NCI-H2029 treated with DMSO at 0.1 percent for 48 hours (cell line): ENCODE measurements at places on chromosomes 11 and 22.

DNA sequence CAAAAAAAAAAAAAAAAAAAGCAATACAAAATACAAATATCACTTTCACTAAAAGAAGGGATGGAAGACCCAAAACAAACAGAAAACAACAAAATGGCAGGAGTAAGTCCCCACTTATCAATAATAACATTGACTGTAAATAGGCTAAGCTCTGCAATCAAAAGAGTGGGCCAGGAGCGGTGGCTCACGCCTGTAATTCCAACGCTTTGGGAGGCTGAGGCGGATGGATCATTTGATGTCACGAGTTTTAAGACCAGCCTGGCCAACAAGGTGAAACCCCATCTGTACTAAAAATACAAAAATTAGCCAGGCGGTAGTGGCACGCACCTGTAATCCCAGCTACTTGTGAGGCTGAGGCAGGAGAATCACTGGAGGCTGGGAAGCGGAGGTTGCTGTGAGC is 9.8 kb upstream of the PPP6R3 start:
- DNase-seq, result no peak

GRCh38 chr11:112555491-112556364 is 295.1 kb upstream of the PLET1 start:
- DNase-seq, result no peak

DNA sequence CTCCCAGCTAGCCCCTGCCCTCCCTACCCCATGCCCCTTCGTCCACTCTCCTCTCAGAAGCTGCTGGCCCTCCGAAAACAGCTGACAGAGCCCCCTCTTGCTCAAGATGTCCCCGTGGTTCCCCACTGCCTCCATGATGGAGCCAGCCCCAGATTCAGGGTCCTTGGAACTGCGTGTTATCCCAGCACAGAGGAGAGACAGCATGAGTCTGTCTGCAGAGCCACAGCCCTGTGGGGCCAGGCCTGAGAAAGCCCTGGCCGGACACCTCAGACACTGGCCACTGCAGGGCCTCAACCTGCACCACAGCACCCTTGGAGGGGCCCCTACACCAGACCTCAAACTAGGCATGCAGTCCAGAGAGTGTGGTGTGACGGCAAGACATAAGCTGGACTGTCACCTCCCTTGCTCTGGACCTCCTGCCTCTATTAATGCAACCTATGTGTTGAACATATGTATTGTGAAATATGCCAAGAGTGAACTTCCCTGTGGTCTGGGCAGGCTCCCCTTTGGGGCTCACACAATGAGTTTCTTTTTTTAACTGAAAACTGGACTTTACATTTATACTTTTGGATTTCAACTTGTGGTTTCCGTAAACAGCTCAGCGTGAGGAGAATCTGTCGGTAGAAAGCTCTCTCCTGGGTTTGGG is 9.6 kb downstream of the PNPLA5 start:
- DNase-seq, result no peak

GRCh38 chr11:57885298-57886050 is 123.9 kb downstream of the CTNND1 start:
- no peak for DNase-seq

GRCh38 chr22:46058591-46059519 is 81.9 kb upstream of the WNT7B start:
- DNase-seq, result no peak

- DNase-seq, result no peak
These were observed 376.5 kb downstream of the BUD13 start for GRCh38 chr11:116396331-116396730.

DNA sequence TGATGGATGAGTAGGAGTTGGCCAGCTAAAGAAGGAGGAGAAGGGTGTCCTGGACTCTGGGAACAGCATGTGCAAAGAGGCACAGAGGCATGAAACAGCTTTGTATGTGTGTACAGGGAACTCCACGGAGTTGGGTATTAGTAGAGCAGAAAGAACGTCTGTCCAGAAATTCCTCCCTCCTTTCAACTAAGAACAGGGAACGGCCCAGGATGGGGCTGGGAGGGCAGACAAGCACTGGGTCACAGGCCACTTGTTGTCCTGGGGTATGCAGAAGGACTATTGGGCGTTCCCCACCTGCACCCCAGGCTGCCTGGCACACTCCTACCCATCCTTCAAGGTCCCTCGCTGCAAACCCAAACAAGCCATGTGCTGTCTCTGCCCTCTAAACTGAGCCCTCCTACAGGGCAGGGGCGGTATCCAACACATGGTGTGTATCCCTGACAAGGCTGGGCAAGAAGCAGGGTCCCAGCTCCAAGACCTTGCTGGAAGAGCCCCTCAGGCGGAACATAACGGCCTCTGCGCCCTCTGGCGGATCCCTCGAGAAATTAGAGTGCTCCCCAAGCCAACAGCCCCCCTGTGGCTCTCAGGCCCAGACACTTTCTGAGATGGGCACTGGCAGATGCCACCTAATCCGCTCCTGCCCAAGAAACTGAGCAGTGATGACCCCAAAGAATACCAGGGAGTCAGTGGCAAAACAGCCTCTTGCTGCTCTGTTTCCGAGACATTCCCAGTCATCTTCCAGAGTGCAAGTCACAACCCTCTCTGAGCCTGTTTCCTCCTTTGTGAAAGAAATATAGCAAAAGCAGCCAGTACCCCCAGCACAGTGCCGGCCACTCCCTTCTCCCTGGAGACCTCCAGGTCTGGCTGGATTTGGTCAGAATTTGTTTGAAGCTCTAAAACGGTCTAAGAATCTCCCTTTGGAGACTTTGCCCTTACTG is 1.6 kb upstream of the ELFN2 start:
- no peak for DNase-seq
